CD4-positive, alpha-beta T cell treated with Interleukin-15 for 1 hour (primary cell): ENCODE measurements at places on chromosomes 11 and 22.

- no peak for DNase-seq
Observed at GRCh38 chr22:44537467-44537866, 39.4 kb upstream of the RTL6 start.

- DNase-seq, result no peak
Observed at GRCh38 chr11:123033895-123034294, 28.0 kb downstream of the HSPA8 start.

GRCh38 chr11:11528986-11529385 lies 92.8 kb downstream of the GALNT18 start:
- DNase-seq, result no peak

- DNase-seq, result no peak
Observed at GRCh38 chr11:111942829-111943228, 5.7 kb downstream of the DIXDC1 start.

- no peak for DNase-seq
Observed at GRCh38 chr11:58289266-58289665, 21.2 kb upstream of the OR10W1 start.

DNA sequence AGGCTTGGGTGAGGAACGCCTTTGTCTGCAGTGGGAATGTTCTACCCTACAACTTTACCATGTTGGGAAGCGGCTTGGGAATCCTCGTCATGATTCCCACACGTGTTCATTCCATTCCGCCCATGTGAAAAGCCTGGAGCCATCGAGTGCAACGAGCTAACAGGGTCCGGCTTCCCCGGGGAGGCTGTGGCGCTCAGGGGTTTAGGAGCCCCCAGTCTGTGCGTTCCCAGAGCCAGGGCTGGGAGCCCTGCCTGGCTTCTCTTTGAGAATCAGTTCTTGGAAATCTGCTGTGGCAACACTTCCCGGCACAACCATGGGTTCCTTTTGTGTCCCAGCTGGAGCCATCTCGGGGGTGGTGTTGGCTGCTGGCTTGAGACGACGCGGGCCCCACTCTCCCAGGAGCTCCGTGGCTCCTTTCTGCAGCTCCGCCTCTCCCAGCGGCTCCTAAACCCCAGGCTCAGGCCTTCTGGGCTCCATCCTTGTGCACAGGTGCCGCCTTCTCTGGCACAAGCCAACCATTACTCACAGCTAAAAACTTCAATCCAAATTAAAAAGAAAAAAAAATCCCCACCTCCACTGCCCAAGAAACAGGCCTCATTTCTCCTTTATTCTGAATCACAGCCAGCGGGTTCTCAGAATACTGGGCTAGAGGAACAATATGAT lies 18.7 kb upstream of the PPFIA1 start:
- DNase-seq, result no peak

GRCh38 chr11:14953904-14954303 lies 18.2 kb downstream of the CALCA start:
- no peak for DNase-seq
